M059J (cell line): ENCODE measurements at places on chromosomes 5 and 9.

GRCh38 chr5:134225780-134226440, at the start of gene PPP2CA:
PPP2CA (minus strand) TSS chr5:134226073; CDS start chr5:134225861, 212 bp downstream.
- peak; percentile 96 for DNase-seq

GRCh38 chr5:115480900-115481299, 63.7 kb downstream of the FEM1C start:
- DNase-seq = no peak

DNA sequence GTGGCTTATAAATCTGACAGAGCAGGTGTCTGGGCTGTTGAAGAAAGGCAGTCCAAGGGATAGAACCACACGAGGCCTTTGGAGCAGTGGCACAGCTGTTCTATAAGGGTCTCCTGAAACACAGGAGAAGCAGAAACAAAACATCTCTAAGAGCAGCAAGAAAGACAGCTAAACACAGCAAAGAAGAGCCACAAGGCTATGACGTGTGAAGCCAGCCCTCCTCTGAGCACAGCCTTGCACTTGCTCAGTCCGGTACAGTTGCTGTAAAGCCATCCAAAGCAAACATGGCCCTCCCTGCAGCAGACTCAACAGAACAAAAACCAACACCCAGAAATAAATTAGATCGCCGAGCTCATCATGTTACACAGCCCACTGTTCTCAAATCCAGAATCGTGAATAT, 2.6 kb upstream of the GZMK start:
- DNase-seq = no peak

DNA sequence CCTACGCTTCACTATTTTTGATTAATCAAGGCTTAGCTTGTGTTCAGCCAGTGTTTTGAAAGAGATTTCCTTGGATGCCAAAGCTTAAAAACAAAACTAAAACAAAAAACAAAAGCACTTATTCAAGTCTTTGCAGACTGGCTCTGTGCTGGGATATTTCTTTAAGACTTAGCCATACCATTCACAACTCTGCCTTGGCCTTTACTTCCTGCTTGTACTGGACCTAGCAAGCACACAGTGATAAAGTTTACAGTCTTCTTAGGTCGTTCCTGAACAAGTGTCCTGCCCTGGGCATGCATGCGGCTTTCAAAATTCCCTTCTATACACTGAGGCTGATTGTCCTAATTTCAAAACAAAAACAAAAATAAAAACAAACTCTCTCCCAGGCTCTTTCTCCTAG, 20.7 kb downstream of the FBXL17 start:
- DNase-seq = no peak

DNA sequence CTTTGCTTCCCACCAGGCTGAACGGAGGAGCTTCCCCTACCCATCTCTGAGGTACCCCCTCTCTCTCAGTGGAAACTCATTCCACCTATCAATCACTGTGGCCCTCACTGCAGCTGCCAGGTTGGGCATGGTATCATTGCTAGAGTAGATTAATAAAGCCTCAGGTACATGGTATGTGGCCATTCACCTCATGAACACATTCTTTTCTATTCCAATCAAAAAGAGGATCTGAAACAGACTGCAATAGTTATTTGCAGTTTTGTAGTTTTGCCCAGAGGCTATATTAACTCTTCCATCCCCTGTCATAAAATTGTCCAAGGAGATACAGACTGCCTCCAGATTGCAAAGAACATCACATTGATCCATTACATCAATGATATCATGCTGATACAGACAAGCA, 85.8 kb upstream of the MVB12B start:
- no peak for DNase-seq

GRCh38 chr9:89603767-89604665, 796 bp upstream of the GADD45G start:
- peak; percentile 55 for DNase-seq

- DNase-seq = peak; percentile 97
Measured at GRCh38 chr5:139635606-139636206, 12.4 kb upstream of the CXXC5 start.

- peak; percentile 78 for DNase-seq
Measured at GRCh38 chr5:172293054-172293744, 9.6 kb upstream of the UBTD2 start.

- DNase-seq = no peak
Measured at GRCh38 chr9:76431601-76432000, 27.4 kb upstream of the GCNT1 start.

DNA sequence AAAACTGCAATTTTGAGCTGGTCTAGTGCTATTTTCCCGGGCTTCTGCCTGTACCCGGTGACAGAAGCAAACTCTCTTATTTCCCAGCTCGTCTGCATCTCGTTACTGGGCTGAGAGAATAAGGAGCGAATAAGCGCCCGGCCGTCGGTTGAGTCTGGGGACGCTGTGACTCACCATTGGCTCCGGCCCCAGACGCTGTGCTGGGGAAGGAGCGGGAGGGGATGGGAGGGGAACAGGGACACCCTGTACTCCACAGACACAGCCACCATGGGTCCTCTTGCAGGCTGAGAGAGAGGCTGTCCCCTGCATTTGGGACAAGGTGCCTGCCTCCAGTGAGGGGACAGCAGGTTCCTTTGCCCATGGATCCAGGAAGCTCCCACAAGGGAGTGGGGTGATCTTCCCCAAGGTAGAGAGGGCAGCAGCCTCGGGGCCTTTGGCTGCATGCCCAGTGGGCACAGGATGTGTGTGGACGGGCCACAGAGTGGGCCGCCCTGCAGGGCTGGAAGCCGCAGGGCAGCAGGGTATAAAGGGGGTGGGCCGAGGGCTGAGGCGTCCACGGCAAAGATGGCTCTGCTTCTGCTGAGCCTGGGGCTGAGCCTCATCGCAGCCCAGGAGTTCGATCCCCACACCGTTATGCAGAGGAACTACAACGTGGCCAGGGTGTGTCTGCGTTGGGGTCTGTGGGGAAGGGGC, at the start of gene LCN9:
LCN9 (plus strand) TSS at position 552 of the 693 bp plus-strand sequence; CDS start at position 565, 13 bp downstream.
- peak; percentile 38 for DNase-seq

- no peak for DNase-seq
Measured at GRCh38 chr5:132220491-132220890, 7.2 kb downstream of the P4HA2 start.

- peak; percentile 61 for DNase-seq
Measured at GRCh38 chr9:129436751-129437625, 183.9 kb downstream of the C9orf50 start.

- no peak for DNase-seq
Measured at GRCh38 chr9:128735373-128735772, 11.4 kb upstream of the ZDHHC12 start.

GRCh38 chr9:83544002-83544698, 5.9 kb upstream of the FRMD3 start:
- DNase-seq = peak; percentile 89

DNA sequence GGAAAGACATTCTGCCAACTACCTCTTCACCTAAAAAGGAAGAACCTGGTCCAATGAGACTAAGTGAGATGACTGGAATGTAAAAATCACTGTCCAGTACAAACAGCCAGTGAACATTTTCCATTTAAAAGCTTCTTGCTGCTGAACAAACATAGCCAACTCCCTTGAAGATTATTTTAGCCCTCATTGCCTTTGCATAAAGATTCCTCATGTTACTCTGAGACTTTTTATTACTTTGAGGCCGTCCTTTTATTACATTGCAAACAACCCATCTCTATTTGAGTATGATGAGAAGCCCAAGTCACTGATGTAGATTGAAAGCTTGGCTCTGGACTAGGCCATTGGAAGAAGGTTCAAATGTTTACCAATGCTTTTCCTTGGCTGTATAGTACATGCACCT, 649.8 kb downstream of the CETN3 start:
- DNase-seq = no peak

DNA sequence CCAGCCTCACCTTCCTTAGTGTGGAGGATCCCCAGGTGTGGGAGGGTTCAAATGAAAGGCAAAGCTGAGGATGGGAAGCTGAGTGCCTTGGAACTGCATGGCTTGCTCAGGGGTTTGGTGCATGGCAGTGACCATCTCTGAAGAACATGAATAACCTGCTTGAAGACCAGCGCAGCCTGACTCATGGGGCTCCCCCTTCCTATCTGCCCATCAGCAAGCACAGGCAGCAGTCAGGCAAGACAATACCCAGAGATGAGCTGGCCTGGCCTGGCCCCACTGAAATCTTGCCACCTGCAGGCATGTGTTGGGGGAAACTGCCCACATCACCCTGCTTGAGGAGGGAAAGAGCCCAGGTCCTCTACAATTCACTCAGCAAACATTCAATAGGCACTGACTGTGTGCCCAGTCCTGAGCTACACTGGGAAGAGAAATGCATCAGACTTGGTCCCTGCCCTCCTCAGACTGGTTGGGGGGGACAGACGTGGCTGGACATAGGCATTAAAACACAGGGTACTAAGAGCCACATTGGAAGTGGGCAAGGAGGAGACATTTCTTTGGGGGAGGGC, 105.0 kb upstream of the ALDH1B1 start:
- no peak for DNase-seq

GRCh38 chr5:76114179-76114851, 31.1 kb downstream of the SV2C start:
- DNase-seq = no peak

GRCh38 chr9:133942206-133942975, 49.7 kb downstream of the VAV2 start:
- DNase-seq = no peak

GRCh38 chr5:116664988-116665387, 90.4 kb upstream of the SEMA6A start:
- no peak for DNase-seq

- DNase-seq = no peak
Measured at GRCh38 chr5:119470105-119470763, 17.9 kb downstream of the HSD17B4 start.

DNA sequence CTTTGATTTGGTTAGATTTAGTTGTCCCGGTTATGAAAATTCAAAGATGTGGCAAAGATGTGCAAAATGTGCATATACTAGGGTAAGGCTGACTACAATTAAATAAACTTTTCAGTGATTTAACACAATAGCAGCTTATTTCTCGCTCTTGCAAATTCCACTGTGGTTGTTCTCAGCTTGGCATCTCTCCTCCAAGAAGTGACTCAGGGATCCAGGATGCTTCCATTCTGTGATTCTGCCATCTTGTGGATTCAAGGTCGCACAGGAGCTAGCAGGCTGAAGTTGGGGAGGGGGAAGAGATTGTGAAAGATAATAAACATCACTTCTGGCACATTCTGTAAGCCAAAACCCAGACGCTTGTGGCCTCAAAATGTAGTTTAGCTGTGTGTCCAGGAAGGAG, 60.1 kb upstream of the TGFBR1 start:
- peak; percentile 67 for DNase-seq

GRCh38 chr5:44868541-44868940, 59.8 kb downstream of the MRPS30 start:
- peak; percentile 27 for DNase-seq

DNA sequence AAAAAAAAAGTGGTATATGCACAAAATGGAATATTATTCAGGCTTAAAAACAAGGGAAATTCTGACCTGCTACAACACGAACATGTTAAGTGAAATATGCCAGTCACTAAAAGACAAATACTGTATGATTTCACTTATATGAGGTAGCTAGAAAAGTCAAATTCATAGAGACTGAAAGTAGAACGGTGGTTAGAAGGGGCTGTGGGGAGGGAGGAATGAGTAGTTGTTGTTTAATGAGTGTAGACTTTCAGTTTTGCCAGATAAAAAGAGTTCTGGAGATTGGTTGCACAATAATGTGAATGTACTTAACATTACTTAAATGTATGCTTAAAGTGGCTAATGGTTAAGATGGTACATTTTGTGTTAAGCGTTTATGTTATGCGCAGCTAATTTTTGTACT, 79.5 kb upstream of the IL12B start:
- no peak for DNase-seq

GRCh38 chr5:169303119-169303515, 2.2 kb upstream of the SLIT3 start:
- no peak for DNase-seq

DNA sequence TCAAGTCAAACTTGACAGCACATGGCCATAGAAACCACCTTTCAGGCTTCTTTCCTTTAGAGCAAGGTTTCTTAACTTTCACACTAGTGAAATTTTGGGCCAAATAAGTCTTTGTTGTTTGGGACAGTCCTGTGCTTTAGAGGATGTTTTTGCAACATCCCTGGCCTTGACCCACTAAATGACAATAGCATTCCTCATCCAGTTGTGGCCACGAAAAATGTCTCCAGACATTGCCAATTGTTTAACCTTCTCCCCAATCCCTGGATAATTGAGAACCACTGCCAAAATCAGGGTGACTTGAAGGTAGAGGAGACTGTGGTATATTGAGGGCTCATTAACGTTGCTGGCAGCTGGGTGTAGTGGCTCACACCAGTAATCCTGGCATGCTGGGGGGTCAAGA, 72.0 kb downstream of the ALDH1A1 start:
- no peak for DNase-seq

DNA sequence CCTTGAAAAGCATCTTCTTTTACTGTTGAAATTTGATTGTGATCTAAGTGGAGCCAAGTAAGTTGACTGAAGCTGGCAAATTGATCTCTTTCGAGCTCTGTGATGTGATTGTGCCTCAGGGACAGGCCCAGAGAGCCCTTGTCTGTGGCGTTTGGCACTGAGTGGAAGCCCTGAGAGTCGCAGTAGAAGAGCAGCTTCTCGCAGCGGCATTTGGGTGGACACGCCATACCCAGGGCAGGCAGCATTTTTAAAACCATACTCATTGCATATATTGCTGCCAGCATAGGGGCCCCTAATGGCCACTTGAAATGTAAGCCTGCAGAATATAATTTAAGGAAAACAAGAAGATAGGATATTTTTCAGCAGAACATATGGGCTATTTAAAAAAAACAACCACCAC, 894 bp downstream of the LRRTM2 start:
- DNase-seq = no peak

DNA sequence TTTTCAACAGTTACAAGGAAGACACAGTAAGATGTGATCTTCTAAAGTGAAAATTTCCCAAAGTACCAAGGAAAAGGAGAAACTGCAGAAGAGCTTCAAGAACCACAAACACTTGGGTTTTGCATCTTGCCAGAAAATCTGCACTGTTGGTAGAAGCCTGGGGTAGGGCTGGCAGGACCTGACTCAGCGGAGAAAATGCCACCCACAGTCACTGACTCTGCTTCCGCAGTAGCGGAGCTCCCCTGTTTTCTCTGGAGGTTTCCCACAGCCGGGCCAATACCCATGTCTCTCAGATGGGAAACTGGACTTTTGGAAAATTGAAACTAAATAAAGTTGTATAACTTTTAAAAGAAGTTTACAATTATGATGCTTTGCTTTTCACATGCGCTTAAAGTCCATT, 104.2 kb downstream of the MEF2C start:
- DNase-seq = no peak

- DNase-seq = peak; percentile 4
Measured at GRCh38 chr5:58545912-58546311, 37.0 kb upstream of the RAB3C start.

- DNase-seq = no peak
Measured at GRCh38 chr9:133692364-133692985, 45.7 kb downstream of the SARDH start.
